ENCODE measurements at places on chromosomes 5 and 9.

GRCh38 chr9:136090768-136091581, 4.1 kb downstream of the NACC2 start:
- DNase-seq: no peak

- no peak for DNase-seq
Observed at GRCh38 chr5:131661933-131662332, 26.9 kb upstream of the RAPGEF6 start.

DNA sequence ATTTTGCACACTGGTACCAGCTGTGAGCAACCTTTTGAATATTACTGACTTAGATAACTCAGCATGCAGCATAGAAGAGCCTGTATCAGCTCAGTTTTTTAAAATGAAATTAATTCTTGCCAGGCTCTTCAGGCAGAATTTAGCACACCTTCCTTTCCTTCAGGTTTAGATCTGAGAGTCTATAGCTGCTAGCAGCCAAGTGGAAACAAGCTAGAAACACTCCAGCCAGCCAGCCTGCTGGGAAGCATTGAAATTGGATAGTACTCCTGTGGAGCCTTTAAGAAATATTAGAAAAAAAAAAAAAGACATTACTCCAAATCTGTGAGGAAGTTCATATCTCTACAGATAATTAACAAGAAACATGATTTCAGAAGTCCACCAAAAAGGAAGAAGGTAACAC, 812.2 kb downstream of the DTWD2 start:
- no peak for DNase-seq

DNA sequence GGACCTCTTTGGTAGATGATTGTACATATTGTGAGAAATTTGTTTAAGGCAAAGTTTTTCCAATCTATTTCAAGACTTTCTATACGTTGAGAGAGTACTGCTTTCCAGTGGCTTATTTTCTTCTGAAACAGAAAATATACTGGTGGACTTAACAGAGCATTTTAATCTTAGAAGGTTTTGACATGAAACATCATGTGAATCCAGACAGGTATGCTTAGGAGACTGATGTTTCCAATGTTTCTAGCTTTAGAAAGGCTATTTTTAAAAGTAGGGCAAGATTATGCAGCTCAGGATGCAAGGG, 71.0 kb downstream of the PIK3R1 start:
- DNase-seq: no peak
